ENCODE measurements at places on chromosomes 2 and 18.

DNA sequence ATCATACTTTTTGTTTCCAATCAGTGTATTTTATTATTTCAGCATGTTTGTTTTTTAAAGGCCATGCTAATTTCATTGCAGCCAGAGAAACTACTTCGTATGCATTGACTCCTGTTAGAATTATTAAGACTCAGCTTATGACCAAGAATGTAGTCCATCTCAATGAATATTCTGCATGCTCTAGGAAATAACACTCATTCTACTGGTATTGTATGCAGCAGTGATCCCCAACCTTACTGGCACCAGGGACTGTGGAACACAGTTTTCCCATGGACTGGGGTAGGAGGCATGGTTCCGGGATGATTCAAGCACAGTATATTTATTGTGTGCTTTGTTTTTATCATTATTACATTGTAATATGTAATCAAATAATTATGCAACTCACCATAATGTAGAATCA is 356.9 kb downstream of the DSEL start:
- no peak for DNase-seq

DNA sequence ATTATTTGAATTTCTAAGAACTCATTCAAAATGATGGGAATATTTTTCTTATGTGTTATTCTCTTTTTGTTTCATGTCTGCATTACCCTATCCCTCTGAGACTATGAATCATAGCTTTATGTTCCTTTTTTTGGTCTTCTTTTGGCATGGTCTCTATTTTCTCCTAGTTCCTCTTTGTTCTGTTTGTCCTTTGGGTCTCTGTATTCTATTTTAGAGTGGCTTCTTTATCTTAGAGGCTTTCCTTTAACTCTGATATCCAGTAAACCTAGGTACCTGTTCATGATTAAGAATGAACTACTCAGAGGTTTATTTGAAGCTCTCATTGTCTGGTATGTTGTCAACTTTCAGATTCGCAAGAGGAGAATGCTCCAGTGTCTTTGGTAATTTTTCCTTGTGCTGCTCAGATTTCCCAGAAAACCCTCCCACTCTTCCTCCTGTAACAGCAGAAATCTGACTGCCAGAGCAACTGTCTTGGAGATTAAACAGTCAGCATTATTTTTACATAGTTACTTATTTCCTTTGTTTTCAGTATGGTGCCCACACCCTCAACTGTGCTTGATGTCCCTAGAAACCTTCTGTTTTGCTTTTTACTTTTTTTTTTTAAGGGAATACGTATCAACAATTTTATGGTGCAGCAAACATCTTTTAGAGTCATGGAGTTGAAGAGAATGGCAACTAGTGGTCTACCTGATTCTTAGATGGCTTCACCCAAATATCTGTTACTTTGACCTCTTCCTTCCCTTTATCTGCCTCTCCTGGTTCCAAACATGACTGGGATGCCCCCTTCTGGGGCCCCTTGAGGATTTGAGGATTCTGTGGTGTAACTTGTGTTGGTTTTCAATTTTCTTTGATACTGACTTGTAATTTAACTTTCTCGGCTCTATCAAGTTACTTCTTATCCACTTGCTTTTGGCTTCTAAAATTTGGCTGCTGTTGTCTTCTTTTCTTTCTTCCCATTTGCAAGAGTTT is 92.0 kb downstream of the DPP10 start:
- no peak for DNase-seq

DNA sequence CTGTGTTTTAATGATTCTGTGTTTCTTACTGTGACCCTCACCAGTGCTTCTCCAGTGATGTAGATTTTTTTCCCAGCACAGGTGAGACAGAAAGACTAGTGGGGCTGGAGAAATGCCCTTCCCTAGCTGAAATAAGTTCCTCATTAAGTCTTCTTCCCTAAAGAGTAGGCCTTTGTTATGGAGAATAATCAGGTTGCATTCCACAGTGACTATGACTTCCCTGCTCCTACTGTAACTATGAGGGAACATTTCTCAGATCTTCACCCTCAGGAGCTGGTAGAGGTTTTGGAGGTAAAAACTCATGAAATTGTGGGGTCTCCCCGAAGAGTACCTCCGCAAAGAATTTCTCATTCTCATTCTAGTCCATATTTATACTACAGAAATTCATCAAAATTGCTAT is 286.2 kb downstream of the GRB14 start:
- no peak for DNase-seq

DNA sequence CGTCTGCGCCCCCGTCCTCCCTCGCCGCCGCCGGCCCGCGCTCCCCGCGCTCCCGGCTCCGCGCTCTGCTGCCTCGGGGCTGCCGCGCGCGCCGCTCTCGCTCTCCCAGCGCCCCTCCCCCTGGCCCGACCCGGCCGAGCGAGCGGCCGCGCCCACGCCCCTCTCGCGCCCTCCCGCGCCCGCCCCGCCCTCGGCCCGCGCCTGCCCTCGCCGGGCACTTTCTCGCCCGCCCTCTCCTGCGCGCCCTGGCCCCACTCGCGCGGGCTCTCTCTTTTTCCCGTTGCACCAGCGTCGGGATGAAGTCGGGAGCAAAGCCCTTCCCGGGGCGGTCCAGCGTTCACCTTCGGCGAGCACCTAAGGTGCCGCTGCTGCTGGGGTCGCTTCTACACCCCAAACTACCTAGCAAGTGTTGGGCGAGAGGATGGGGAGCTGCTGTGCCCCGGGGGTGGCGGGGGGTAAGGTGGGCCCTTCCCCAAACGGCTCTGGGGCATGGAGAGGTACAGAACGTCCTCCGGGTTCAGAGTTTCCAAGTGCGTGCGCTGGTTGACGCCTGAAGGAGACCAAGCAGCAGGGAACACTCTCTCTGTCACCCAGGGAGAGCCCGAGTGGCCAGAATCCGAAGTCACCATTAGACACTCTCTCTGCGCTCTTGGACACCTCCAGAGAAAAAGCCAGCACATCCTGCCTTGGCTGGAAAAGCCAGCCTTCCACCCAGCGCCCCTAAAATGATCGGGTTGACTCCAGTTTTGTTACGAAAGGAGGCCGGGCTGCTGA is at the start of gene COLEC12:
COLEC12 (minus strand) TSS at position 70 of the 774 bp plus-strand sequence. CDS start 187 bp downstream, outside the sequence.
- DNase-seq = peak; percentile 21

GRCh38 chr2:218427741-218428140 is 8.8 kb downstream of the VIL1 start:
- DNase-seq = no peak

DNA sequence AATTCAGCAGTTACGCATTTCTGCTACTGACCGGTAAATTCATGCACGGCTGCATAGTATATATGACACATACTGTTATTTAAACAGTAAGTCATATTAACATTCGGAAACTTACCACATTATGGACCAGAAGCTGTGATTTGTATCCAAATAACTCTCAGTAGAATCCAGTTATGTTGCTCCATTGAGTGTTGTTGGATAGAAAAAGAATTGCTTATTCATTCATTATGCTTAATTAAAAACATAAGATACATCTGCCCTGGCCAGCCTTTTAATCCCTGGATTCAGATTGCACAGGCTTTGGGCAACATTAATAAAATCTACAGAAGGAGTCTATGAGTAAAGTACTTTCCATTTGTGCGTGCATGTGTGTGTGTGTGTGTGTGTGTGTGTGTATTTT is 111.3 kb downstream of the CPS1 start:
- DNase-seq = peak; percentile 29

DNA sequence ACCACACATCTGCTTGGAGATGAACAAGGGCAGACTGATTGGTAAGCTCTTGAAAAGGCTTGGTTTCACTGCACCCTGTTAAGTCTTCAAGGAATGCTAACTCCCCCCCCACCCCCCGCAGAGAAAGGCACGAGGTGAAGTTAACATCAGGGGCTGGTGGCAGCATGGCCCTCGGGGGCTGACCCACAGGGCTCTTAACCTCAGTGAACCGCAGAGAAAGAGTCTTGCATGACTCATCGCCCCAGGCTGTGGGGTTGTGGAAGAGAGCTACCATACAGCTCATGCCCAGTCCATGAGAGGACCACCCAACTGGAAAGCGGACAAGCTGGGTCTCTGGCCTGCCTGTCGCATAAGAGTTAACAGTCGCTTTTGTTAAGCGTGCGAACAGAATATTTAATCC is 10.6 kb upstream of the CEP68 start:
- DNase-seq = no peak

- no peak for DNase-seq
Observed at GRCh38 chr2:29068513-29068912, 5.8 kb downstream of the PCARE start.

DNA sequence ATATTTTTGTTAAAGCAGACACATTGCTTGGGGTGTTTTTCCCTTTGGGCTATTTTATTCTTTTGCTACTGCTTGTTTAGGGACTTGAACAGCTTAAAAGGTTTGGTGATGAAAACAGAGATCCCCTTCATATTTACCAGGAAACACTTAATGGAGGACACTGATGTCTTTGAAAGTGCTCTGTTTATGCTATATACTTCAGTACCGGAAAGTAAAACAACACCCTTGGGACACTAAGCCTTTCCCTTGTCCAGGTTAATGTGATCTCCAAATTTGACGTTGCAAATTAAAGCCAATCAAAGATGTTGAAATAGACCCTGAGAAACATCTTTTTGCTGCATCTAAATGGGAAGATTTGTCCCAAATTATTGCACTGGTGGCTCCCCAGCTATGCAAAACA is 564.6 kb upstream of the PKDCC start:
- no peak for DNase-seq

- no peak for DNase-seq
Observed at GRCh38 chr2:189406586-189407233, 34.6 kb upstream of the WDR75 start.

- DNase-seq = no peak
Observed at GRCh38 chr2:20755132-20755800, 67.6 kb downstream of the LDAH start.

- DNase-seq = no peak
Observed at GRCh38 chr2:25726522-25726921, 53.1 kb upstream of the DTNB start.

- peak; percentile 20 for DNase-seq
Observed at GRCh38 chr2:82259551-82259950, 1955.0 kb upstream of the LRRTM1 start.

DNA sequence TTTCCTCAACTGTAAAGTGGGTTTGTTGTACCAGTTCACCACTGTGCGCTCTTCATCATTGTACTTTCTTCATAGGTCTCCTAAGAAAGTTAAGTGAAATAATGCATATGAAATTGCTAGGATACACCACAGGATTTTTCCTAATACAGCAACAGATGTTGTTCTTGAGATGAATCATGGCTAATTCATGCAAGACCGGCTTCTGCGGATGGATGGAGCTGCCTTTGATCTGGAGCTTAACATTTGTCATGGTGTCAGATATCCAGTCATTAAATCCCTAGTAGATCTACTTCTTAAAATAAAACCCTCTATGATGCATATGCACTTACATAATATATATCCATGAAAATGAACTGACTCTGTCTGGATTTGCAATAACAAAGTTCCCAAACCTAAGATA is 114.1 kb downstream of the COL6A3 start:
- DNase-seq = peak; percentile 95

DNA sequence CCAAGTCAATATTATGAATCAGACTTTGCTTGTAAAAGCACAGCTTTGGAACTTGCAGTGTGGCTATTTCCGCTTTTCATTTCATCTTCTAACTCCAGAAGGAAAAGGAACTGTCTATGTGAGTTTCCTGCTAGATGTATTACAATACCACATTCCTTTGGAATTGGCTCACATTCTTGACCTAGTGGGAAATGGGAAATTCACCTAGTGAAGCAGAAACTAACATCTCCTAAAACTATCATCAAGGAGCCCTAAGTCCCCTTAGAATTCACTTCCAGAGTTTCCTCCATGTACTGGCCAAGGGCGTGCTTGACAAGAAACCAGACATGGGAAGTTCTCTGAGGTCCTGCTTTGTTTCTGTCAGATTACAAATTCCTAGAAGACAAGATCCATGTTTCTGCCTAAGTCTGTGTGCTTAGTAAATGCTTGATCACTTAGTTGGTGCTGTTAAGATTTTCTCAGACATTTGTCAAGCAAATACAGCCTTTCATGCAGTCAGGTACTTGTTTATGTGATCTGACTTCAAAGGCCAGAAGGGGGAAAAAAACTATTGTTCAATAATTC is 275.7 kb upstream of the FN1 start:
- DNase-seq = no peak

DNA sequence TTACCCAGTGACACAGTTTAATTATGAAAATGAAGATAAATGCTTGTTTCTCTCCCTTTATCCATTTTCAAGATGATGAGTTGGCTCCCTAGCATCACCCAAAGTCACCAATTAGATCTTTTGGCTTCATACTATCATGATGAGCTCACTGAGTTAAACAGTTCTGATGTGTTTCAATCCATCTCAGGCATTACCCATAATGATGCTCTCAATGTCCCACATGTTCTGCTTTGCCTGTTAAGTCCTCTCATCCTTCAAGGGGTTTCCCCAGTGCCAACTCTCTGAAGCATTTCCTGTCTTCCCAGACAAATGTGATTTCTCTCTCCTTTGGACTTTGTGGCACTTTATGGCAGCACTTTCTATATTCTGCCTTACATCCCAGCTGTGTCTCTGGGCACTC is 92.6 kb downstream of the EPB41L3 start:
- DNase-seq = no peak

- no peak for DNase-seq
Observed at GRCh38 chr2:71330585-71331330, 824 bp upstream of the ZNF638 start.

DNA sequence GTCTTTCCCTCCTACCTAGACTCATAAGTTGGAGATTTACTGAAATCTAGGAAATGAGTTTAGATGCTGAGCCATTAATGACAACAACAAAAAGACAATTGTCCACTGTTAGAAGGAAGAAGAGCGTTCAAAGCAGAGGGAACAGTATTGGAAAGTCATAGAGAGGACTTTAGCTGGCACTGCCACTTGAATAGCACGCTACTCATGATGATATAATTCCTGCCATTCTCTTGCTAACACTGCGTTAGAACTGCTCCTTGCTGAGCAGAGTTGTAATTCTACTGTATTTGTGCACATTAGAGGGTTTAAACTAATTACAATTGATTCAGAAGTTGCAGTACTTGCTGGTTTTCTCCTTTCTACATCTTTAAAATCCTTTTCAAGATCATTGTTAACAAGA is 9.0 kb upstream of the AFTPH start:
- no peak for DNase-seq

- DNase-seq = no peak
Observed at GRCh38 chr2:36915627-36916026, 50.7 kb downstream of the STRN start.

- no peak for DNase-seq
Observed at GRCh38 chr2:170401187-170401586, 223.2 kb downstream of the MYO3B start.

DNA sequence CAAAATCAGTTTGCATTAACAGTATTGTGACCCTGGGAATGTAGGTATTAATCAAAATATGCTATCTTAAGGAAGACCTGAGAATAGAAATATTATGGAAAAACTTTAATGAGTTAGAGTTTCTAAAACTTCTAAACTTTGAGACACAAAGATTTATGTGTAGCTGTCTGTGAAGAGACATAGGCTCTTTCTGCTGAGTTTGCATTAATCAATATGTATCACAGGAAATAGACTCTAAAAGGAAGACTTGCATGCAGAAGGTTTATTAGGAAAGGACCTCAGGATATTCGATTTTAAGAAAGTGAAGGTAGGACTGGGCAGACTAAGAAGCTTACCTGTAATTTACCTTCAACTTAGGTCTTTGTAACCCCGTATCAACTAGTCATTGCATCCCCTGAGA is 494.8 kb upstream of the NRXN1 start:
- no peak for DNase-seq
